ENCODE measurements at places on chromosomes 12 and 14.

DNA sequence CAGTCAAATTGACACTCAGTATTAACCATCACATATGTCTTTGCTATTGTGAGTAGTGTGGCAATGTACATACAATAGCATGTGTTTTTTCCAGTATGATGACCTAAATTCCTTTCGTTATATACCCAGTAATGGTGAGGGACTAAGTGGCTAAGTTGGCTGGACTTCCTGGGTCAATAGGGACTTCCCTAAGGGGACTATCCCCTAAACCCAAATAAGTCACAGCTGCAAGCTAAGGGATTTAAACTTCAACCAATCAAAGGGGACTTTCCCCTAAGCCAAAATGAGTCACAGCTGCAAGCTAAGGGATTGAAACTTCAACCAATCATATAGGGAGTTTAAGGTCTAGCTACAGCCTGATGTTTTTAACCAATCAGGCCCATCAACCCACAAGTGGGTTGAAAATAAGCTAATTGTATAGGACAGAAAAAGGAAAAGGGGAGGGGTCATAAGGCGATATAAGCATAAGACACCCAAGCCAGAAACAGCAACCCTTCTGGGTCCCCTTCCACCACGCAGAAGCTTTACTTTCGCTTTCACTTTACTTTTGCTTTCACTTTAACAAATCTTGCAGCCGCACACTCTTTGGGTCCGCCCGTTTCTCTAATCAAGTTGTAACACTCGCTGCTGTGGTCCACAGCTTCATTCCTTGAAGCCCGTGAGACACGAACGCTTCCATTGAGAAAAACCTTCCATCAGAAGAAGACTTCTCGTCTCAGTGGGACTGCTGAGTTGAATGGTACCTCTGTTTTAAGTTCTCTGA lies 404.4 kb downstream of the FLRT2 start:
- DNase-seq, result peak; percentile 35

DNA sequence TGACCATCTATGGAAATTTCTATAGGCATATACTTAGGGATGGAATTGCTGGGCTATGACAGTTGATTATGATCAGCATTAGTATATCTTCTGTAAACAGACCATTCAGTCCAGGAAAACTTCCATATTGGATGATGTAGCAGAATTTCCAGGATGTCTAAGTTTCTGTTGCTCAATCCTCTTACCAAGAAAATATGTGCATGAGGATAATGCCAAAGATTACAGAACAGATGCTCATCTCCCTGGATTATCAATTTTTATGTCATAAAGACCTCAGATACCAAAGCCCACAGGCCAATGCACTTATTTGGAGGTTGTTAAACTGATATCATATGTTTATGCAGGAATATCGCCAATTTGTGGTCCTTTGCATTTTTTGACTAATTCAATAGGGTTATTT lies 354.4 kb upstream of the FLRT2 start:
- DNase-seq, result no peak

DNA sequence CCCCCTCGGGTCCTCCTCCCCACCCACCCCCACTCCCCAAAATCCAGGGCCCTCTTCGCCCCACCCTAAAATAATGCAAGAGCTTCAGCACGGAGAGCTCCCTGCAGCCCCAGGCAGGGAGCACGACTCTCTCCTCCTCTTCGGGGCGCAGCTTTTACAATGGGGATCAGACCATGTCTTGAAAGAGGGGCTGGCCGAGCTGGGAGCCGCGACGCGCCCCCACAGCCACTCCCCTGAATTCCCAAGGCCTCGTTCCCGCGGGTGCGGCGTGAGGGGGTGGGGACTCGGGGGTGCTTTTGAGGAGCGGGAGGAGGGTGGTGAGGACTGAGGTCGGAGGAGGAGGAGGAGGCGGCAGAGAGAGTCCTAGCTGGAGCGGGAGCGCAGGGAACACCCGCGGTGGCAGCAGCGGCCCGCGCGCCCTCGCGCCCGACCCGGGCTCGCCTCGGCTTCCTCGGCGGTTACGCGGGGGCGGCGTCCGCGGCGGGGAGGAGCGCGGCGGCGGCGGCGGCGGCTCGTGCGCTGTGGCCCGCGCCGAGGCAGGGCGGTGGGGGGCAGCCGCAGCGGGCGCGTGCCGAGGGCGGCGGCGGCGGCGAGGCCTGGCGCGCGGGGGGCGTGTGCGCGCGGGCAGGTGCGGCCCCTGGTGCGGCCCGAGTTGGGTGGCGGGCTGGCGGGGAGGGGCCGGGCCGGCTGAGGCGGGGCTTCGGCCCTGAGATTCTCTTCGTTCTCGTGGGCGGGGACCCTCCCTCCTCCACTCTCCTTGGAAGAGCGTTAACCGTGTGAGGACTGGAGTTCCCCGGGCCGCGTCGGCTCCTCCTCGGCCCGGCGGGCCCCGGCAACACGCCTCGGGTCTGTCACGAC lies at the start of gene ANKS1B:
Gene ANKS1B, minus strand, starts transcription at position 666 of the 858 bp plus-strand sequence. CDS start 699 bp downstream, outside the sequence.
- DNase-seq, result no peak

DNA sequence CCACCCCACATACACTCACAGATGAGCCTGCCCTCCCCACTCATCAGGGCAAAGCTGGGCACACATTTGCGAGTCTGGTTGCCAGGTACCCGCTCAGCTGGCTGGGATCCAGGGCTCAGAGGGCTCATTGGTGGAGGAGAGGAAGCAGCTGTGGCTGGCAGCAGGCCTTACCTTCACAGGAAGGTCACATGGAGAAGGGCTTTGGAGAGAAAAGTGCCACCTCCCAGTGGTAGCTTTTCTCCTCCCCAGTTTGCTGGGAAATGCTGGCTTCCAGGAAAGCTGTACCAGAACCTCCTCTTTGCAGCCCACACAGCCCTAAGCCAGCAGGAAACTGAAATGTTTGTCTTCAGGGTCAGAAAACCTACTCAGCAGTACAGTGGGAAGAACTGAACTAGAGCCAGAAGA lies 55.6 kb downstream of the LGMN start:
- no peak for DNase-seq

GRCh38 chr12:124853781-124854636 lies 9.7 kb downstream of the SCARB1 start:
- no peak for DNase-seq

DNA sequence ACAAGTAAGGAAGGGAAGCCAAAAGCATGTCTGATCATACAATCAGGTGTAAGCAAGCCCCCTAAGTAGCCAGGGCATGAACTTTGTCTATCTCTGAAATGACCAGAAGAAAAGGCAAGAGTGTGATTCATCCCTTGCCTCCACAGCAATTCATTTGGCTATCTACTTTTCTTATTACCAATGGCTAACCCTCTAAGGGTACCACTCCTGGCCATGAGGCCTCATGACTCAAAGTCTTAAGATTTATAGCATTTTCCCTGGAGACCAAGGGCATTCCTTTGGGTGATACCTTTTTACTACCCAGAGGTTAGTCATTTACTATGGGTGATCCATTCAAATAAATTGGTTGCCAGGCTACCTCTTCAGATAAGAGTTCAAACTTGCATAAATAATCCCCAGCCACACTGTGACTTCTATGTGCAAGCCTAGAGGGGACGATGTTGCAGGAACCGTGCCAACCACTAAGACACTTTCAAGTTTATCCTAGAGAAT lies 1.5 kb upstream of the LGALS3 start:
- no peak for DNase-seq

- no peak for DNase-seq
These were observed 268.4 kb downstream of the LRFN5 start for GRCh38 chr14:41875116-41875515.

DNA sequence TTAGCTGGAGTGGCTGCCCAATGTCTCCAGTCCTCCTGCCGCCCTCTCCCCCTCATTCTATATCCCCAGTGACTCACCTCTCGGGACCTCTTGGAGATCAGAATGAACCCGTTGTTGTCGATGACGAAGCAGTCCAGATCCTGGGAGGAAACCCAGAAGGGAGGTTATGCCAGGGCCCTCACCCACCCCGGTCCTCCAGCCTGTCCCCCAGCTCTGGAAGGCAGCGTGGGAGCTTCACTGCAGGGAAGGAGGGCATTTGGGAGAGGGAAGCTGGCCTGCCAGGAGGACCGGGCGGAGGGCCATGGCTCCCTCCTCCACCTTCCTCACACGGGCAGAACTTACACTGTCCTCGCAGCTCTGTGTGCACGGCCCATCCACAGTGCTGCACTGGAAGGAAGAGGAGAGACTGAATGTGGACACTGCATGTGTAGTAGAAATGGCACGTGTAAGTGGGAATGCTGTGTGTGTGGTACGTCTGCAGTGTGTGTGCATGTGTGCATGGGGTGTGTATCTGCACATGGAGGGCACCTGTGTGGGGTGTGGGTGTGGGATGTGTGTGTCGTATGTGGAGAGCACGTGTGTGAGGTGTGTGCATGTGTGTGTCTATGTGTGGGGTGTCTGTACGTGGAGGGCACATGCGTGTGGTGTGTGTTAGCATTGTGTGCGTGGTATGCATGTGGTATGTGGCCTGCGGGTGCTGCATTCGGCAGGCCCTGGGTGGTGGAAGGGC lies 10.0 kb upstream of the LRTM2 start:
- no peak for DNase-seq

GRCh38 chr12:113650476-113650875 lies 178.8 kb upstream of the LHX5 start:
- DNase-seq, result no peak

DNA sequence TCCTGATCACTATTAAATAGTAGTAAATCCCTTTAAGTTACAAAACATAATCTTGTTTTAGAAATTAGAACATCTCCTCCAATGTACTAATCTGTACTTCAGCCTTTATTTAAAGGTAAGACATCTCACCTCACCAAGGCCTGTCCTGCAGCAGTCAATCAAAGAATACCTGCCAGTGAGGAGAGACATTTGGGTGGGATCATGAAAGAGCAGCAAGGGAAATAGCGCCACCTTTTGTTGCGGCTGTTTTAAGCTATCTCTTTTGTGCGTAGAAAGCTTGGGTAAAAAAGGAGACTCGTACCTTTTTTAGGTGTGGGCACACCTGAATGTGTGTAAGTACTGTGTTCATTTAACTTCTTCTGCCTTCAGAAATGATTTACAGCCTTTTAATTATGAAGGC lies 117.8 kb upstream of the TMTC1 start:
- DNase-seq, result no peak

DNA sequence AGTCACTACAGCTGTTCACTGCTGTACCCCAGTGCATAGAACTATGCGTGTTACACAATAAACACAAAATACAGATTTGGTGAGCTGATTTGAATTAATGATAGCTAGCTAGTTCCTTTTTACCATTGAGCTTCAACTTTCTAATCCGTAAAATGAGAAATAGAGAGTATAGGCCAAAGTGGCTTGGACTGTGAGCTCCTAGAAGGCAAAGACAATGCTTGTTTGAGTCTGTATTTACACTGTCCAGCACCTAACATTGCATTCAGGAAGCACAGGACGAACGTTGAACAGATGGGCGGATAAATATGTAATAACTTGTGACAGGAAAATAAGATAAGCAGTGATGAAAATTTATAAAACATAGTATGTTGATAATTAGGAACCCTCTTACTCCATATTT lies 31.5 kb downstream of the SLC17A8 start:
- no peak for DNase-seq

- no peak for DNase-seq
These were observed 12.4 kb upstream of the KRT5 start for GRCh38 chr12:52532636-52533035.

- DNase-seq, result no peak
These were observed 218.2 kb upstream of the PRICKLE1 start for GRCh38 chr12:42807766-42808165.

- DNase-seq, result no peak
These were observed 159.2 kb downstream of the SYT1 start for GRCh38 chr12:79023784-79024183.

GRCh38 chr12:95908573-95908972 lies 33.8 kb downstream of the CCDC38 start:
- DNase-seq, result no peak

GRCh38 chr12:104456950-104457745 lies 400 bp downstream of the CHST11 start:
- DNase-seq, result no peak

GRCh38 chr12:51128919-51129318 lies 44.0 kb downstream of the TFCP2 start:
- DNase-seq, result no peak

- no peak for DNase-seq
These were observed 25.6 kb downstream of the EGLN3 start for GRCh38 chr14:33925235-33925634.

DNA sequence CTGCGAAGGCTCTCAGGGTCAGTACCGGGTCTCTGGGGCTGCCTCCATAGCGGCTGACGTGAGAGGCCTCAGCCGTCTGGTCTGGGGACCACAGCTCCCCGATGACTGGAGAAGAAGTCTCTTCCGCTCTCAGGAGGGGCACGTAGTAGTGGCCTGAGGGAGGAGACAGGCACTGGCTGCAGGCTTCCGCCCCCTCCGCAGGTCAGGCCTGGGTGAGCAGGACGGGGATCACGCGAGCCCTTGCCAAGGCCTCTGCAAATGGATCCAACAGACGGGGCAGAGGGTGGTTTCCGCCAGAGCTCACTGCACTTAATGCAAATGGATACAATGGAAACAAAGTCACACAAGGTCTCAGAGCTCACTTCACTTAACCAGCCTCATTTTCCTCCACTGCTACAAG lies 24.7 kb downstream of the ANKLE2 start:
- no peak for DNase-seq

GRCh38 chr12:61919686-61920085 lies 340.5 kb upstream of the USP15 start:
- DNase-seq, result no peak

DNA sequence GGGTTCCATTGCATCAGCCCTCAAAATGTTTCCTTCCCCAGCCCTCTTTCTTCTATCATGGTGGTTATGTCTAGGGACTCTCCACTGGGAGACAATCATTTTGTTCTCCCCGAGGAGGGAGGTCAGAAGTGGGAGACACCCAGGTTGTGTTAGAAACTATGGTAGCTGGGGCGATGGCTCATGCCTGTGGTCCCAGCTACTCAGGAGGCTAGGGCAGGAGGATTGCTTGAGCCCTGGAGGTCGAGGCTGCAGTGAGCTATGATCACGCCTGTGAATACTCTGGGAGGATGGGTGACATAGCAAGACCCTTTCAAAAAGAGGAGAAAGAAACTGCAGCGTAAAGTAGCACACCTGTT lies 13.0 kb upstream of the LRRC23 start:
- DNase-seq, result no peak

- DNase-seq, result no peak
These were observed 106.4 kb upstream of the PLEKHG7 start for GRCh38 chr12:92596383-92596782.

- no peak for DNase-seq
These were observed 209.3 kb upstream of the PPFIA2 start for GRCh38 chr12:81968421-81968820.

- no peak for DNase-seq
These were observed 349.9 kb downstream of the C12orf50 start for GRCh38 chr12:87679251-87679650.
